Skin of body (tissue), 3 donors: ENCODE measurements at places on chromosomes 5 and 9. TPM values are rescaled to one million over a fixed set of nuclear protein-coding genes. Genes with fewer than 3 reads are reported as not detected.
A peak's percentile ranks its signal among the peaks of the same experiment; 100 is the strongest.

The ADAM19 gene
- 5.9 TPM for total RNA-seq

The HTR4 gene
- not detected for total RNA-seq

The F12 gene
- total RNA-seq = 1.3 TPM

DNA sequence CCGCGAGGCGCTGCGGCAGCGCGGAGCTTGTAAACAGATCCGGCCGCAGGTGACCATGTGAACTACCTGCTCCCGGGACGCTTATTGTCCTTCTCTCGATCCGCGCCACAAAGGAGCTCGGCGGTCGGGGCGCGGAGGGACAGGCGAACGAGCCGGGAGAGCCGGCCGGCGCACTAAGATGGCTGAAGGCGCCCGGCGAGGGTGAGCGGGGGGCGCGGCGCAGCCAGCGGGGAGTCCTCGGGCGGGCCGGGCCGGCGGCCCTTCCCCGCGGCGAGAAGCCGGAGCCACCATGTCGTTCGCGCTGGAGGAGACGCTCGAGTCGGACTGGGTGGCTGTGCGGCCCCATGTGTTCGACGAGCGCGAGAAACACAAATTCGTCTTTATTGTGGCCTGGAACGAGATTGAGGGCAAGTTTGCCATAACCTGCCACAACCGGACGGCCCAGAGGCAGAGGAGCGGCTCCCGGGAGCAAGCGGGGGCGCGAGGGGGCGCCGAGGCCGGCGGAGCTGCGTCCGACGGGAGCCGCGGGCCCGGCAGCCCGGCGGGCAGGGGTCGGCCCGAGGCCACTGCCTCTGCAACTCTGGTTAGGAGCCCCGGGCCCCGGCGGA is 535 bp downstream of the JMY start:
- no peak for DNase-seq

The RAD50 gene
- total RNA-seq = 30.8 TPM

DNA sequence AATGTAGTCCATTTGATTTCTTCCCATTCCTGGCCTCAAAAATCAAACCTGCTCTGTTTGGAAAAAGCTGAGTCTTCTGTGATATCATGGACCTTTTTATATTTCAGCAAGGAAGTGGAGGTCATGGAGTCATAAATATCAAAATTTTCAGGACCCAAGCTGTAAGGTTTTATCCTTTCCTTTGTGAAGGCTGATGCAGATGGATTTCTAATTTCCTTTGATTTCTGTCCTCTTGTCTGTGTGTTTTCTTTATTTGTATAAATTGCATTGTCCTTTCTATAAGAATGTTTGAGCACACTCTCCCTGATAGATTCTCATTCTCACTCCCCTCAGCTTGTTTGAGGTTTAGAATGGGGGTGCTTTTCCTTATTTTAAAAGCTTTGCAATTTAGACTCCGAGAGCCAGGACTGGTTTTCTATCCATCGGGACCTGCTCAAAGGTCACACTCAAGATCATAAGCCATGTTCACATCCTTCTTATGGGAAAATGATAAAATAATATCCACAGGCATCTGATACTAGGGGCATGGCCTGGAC is 127.4 kb upstream of the TMEM161B start:
- DNase-seq = no peak

DNA sequence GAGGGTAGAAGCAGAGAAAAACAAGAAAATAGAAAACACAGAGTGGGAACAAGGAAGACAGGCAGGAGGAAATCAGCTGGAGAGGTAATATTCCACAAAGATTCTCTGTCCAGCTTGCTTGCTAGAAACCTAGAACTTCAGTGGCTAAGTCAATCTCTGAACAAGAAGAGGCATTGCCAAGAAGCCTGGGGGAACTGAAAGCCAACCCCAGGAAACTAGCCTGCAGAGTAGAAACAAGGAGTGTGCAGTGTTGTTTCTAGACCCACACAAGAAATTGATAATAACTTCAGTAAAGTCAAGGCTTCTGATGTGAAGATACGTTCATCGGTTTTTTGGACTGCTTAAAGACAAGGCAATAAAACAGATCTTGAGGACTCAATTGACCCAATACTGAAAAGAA is 234.5 kb upstream of the MAP3K1 start:
- DNase-seq = no peak

The SYK gene
- total RNA-seq = 10.2 TPM

The LSM11 gene
- total RNA-seq = 4.5 TPM

DNA sequence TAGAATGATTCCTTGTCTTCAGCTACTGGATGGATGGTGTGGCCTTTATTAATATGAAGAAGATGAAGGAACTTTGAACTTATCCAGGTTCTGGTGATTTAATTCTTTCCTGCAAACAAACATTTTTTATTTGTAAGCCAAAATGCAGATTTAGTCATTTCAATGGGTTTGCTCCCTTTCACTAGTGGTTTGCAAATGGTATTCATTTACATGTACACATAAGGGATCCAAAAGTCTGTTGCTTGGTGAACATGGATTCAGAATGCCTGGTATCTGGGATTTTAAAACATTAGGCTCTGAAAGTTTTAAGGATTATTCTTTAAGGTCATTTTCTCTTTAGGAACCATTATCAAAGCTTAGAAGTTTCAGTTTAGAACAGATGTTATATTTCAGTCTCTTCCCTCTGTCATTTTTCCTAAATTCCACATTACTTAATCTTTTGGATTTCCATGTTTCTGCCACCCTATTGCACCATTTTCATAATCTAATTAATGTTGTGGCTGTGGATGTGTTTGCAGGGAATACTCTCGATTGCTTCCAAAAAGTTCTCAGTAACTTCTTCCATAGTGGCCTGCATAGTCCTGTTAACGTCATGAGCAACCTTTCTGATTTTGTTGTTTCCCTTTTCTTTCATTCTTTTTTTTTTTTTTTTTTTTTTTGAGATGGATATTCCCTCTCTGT is 10.1 kb downstream of the TTC1 start:
- no peak for DNase-seq

- DNase-seq = no peak
These were observed 56.1 kb downstream of the MTREX start for GRCh38 chr5:55363856-55364255.

The GALNT12 gene
- total RNA-seq = 2.8 TPM

DNA sequence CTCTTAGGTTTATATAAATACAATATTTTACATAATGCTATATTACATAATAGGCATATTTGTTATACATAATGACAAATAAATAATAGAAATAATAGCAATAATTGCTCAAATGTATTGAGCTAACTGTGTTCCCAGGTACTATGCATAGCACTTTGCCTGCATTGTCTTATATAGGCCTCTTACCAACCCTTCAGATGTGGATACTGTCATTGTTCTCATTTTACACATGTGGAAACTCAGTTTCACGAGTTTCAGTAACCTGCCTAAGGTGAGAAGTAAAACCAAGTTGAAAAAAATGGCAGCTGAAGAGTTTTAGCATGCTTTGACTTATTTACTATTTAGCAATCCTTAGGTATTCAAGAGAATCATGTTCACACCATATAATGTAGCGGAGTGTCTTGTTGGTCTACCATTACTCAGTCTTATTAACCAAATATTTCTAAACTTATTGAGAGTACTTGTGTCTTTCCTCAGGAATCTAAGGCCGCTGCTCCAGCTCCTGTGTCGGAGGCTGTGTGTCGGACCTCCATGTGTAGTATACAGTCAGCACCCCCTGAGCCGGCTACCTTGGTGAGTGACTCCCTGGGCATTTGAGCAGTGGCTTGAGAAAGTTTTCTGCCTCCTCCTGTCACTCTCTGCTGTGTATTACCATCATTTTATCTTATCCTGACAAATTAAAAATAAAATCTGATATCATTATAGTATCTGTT is 57.5 kb downstream of the ERAP1 start:
- DNase-seq = no peak

The TNC gene
- 43.4 TPM for total RNA-seq

- no peak for DNase-seq
These were observed 155.5 kb upstream of the WWC1 start for GRCh38 chr5:168135897-168136296.

The IQGAP2 gene
- total RNA-seq = 43.5 TPM

The SGCD gene
- 54.5 TPM for total RNA-seq

GRCh38 chr5:134432174-134432573 is 20.5 kb upstream of the CDKN2AIPNL start:
- no peak for DNase-seq

The KIF12 gene
- 2.3 TPM for total RNA-seq

DNA sequence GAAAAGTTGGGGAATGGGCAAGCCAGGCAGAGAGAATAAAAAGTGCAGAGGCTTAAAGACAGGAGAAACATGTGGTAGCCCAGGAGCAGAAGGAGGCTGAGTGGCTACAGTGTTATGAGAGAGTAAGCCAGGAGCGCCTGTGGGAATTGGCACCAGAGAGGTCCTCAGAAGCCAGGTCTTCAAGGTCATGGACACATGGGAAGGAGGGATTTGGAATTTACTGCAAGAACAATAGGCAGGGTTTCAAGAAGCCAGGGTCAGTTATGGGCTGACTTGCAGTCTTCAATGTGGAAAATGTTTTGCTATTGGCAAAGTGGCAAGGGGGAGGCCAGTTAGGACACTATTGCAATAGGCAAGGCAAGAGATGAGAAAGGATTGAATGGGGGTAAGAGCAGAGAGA is 29.3 kb downstream of the ERAP1 start:
- DNase-seq = no peak

- no peak for DNase-seq
These were observed 1.0 kb downstream of the ANKH start for GRCh38 chr5:14870337-14871213.

GRCh38 chr9:14346231-14346791 is 32.4 kb upstream of the NFIB start:
- no peak for DNase-seq

DNA sequence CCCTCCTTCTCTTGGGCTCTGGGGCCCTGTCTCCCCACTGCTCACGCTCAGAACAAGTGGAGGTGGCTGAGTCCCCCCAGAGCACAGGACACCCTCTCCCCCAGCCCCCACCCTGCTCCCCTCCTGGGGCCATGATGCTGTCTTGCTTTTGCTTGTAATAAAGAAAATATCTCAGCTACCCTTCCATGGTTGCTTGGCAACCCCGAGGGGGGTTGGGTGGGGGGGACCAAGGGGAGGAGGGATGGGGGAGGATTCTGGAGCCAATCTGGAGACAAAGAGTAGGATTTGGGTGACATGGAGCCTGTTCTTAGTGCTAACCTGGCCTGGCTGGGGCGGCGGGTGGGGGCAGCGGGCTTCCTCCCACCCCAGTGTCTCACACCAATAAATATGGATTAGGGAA is 16.1 kb upstream of the CERCAM start:
- no peak for DNase-seq

DNA sequence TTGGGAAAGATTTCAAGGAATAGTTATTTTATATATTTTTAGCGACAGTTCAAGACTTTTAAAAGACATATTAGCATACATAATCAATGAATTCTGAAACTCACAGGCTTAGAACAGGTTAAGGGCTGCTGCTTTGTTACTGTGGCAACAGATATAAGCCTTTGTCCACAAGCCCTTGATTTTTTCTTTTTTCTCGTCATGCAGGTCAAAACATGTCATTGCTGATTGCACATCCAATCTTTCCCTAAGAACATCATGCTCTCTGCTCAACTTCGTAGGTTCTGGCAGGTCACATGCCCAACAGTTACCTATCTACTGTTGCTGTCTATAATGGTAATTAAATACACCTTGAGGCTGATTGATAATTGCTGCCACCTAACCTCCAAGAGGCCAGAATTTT is 172.5 kb upstream of the PTPRD start:
- DNase-seq = no peak

DNA sequence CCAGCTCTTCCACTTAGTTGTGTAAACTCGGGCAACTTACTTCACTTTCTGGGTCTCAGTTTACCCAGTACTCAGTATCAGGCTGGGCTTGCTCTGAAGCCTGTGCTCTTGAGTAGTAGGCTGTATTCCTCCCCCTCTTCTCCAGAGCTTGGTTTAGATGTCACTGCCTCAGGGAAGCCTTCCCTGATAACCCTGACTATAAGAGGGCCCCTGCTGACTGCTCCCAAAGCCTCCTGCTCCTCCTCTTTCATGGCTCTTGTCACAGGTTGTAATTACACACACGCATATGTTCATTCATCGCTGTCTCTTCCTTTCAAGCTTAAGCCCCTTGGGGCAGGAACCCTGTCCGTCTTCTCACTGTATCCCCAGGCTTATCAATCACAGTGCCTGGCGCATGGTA is 140.2 kb downstream of the RGS3 start:
- DNase-seq = no peak

DNA sequence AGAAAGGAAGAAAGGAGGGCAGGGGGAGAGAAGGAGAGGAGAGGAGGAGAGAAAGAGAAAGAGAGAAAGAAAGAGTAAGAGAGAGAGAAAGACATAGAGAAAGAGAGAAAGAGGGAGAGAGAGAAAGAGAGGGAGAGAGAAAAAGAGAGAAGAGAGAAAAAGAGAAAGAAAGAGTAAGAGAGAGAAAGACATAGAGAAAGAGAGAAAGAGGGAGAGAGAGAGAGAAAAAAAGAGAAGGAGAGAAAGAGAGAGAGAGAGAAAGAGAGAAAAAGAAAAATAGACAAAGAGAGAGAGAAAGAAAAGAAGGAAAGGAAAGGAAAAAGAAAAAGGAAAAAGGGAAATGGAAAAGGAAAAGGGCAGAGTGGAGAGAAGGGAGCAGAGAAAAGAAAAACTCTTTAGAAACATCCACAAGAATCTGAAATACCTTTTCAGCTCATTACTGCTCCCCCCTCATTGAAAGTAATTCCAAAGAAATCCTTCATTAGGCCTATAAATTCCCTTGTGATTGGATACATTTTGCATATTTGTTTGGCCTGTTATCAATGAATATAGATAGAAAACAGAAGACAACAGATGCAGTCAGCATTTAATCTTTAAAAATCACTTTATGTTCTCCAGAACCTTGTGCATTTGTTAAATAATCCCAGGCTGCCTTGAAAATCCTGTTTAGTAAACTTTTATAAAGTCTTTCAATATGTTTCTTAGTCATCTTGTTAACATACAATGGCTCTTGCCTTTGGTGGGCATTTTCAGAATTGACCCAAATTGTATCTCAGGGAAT is 411.5 kb downstream of the NFIB start:
- peak; percentile 11 for DNase-seq

- no peak for DNase-seq
These were observed 19.6 kb downstream of the ITGA2 start for GRCh38 chr5:53008751-53009150.

GRCh38 chr9:90053027-90053426 is 448.2 kb downstream of the GADD45G start:
- DNase-seq = no peak

- no peak for DNase-seq
These were observed 12.0 kb upstream of the TRIM36 start for GRCh38 chr5:115181757-115182156.

The TMEM252 gene
- total RNA-seq = not detected

GRCh38 chr9:119091074-119091473 is 278.2 kb downstream of the BRINP1 start:
- DNase-seq = no peak

DNA sequence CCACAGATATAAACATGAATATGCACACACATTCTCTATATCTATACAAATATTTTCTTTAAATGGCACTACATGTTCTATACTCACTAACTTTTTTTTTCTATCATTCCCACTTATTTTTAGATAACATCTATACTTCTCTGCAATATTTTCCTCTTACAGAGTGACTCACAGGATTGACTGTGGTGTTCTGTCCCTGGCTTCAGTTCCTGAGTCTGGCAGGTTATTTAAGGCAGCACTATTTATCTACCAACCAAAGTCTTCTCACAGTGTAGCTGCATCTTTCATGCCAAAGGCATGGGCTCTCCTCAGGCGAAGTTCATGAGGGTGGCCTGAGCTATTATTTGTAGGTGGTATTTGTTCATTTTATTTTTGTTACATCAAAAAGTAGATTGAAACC is 409.0 kb downstream of the PRR16 start:
- no peak for DNase-seq

The OR1J2 gene
- total RNA-seq = not detected
